Epithelial cell of proximal tubule (primary cell): ENCODE measurements at places on chromosomes 11 and 22. TPM values are rescaled to one million over a fixed set of nuclear protein-coding genes. Genes with fewer than 3 reads are reported as not detected.
A peak's percentile ranks its signal among the peaks of the same experiment; 100 is the strongest.

GRCh38 chr11:67506426-67507051, 1.4 kb upstream of the PITPNM1 start:
- no peak for DNase-seq

DNA sequence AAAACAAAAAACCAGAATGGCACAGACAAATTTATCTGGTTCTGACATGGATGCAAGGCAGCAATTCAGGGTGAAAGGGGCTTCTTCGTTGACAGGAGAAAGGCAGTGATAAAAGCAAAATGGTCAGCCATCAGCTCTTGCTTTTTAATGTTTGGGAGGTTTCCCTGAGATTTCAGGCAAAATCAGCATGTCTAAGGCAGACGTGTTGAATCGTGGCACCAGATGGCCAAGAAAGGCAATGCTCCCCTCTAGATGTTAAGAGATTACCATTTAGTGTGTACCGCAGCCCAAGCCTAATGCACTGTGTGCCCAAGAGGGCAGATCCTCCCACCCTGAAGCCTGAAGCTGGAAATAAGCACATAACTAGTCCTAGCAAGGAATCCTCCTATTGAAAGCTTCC, 88.8 kb upstream of the GALNT18 start:
- no peak for DNase-seq

DNA sequence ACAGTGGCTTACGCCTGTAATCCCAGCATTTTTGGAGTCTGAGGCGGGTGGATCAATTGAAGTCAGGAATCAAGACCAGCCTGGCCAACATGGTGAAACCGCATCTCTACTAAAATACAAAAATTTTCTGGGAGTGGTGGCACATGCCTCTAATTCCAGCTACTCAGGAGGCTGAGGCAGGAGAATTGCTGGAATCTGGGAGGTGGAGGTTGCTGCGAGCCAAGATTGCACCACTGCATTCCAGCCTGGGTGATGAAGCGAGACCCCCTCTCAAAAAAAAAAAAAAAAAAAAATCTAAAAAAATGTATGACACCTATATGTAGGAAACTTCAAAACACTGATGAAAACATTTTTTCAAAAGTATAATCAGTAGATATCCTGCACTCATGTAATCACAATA, 242.7 kb upstream of the CHORDC1 start:
- DNase-seq, result no peak

The MYRF gene
- 7.6 and 25.0 TPM in 2 replicates for total RNA-seq

DNA sequence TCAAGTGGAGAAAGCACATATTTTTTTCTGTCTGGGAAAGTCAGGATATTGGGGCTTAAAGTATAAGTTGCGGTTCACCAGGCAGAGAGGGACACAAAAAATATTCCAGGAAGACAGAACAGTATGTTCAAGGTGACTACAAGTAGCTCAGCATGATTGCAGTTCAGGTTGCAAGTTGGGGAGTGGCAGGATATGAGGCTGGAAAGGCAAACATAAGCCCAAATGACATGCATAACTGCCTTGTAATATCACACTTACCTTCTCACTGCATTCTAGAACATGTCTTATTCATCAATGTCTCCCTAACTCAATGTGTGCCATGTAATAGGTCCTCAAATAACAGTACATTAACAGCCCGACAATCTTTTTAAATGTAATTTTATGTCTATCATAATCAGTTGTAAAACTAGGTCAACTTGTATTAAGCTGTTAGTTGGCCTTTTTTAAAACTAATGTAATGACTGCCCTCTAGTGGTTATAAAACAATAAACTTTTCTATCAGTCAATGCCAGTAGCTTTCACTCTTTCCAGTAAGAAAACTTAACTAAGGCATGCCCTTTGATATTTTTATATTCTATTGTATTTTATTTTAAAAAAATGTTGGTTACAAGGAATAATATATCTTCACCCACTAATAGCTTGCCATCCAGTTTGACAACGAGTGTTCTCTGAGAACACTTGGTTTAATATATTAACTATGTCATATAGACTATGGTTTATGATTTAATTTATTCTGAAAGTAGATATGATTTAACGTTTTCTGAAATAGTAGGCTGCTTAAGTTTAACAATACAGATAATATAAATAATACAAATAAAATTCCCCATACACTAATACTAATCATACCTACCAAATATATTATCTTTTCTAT, 39.4 kb upstream of the CFAP300 start:
- DNase-seq, result peak; percentile 40

The FAT3 gene
- total RNA-seq, result 0.80 and 1.2 TPM in 2 replicates

The ANKRD42 gene
- 5.3 and 7.0 TPM in 2 replicates for total RNA-seq

GRCh38 chr22:37601540-37602442, 6.8 kb upstream of the GGA1 start:
- peak; percentile 80 for DNase-seq

GRCh38 chr11:114799476-114799875, 121.1 kb downstream of the NXPE2 start:
- no peak for DNase-seq

DNA sequence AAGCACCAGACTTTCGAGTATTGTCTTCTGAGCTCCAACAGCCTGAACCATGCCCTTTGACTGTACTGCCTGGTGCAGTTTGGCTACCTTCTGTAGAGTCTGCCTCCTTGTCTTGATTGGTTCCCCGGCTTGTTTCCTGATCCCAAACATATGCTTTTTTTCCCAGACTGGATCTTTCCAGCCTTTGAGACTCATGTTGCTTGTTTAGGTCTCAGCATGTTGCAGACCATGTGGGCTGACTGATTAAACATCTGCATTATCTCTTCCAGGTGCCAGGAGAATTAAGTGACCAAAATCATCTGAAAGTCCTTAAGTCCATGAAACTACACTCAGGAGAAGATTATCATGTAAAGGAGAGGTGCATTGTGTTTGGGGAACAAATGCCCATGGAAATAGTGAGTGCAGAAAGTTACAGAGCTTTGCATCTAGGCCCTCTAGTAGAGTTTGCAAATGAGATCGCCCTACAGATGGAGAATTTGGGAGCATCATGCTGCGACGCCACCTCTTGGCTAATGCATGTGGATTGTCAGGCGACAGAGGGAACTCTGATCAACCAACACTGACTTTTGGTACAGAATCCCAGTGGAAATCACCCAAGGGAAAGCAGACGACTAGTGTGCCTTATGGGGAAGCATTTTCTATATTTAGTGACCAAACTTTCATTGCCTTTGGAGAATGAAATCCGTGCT, 188.8 kb downstream of the BLID start:
- no peak for DNase-seq
